ENCODE measurements at places on chromosomes 5 and 9. TPM values are rescaled to one million over a fixed set of nuclear protein-coding genes. Genes with fewer than 3 reads are reported as not detected.
A peak's percentile ranks its signal among the peaks of the same experiment; 100 is the strongest.

DNA sequence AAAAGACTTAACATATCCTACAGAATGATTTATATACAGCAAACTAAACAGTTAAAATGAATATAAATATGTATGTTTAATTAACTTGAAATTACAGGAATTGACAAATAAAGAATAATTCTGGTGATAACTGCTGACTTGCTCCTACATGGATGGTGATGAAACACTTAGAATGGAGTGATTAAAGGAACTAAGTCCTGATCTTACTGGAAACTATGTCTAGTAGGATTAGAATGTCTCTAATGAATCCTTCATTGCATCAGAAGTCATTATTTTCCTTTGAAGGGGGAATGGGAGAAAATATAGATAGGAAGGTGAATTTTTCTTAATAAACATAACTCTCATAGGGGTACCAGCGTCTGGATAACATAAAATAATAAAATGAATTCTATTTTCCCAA, 77.1 kb downstream of the CAMK4 start:
- DNase-seq: no peak

- peak; percentile 69 for DNase-seq
Observed at GRCh38 chr5:97162045-97162444, 19.6 kb upstream of the LIX1 start.

DNA sequence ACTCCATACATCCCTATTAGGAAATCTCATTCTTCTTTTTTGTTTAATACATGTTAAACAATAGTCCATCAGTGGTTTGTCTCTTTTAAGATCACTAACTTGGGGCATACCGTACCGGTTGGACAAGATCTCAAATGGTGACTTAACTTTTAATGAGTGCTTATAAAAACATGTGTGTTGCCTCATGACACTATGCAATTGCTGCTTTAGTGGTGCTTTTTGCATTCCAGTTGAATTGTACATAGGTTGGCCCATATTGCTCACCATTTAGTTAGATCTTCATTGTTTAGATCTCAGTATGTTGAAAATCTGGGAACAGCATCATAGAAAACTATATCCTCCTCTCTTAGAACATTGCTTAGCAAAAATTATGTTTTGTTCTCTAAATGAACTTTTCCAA, 17.8 kb downstream of the C9orf85 start:
- DNase-seq: no peak

DNA sequence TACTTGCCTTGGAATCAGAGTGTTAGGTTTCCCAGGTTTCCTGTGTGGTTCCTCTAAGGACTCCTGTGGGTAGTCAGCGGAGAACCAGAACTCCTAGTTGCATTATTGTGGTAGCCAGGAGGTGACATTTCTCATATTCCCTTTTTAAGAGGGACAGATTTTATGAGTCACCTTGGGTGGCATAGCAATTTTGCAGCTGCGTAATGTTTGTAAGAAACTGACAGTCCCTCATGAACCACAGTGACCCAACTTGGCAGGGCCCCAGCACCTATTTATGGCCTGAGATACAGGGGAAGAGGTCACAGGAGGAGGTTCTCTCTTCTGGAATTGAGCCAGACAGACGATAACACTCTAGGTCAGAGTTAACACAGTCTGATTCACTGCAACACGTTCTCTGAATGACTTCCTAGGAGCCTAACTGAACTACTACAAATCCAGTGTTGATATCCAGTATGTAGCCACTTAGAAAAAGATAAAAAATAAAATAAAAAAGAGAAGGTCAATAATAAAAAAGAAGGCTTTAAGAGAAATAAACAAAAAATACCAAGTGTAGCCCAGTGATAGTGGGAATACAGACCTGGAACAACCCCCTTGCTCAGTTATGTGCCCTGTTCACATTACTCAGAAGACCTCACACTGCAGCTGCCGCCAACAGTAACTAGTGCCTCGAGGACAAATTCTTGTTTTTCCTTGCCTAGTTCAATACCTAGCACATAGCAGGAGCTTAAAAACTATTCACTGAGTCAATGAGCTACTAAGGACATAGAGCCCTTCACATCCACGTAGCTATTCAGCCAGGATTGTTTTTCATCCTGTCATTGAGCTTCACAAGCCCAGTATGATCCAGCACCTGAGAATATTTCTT, 50.7 kb upstream of the VLDLR start:
- DNase-seq: no peak

TRIM14 gene
- total RNA-seq: 11.5 TPM

OLFML2A gene
- total RNA-seq: 37.4 TPM

DNAJB5 gene
- 16.4 TPM for total RNA-seq

Measured in mesothelial cell of epicardium (in vitro differentiated cells).